ENCODE measurements at places on chromosomes 16 and 17.

DNA sequence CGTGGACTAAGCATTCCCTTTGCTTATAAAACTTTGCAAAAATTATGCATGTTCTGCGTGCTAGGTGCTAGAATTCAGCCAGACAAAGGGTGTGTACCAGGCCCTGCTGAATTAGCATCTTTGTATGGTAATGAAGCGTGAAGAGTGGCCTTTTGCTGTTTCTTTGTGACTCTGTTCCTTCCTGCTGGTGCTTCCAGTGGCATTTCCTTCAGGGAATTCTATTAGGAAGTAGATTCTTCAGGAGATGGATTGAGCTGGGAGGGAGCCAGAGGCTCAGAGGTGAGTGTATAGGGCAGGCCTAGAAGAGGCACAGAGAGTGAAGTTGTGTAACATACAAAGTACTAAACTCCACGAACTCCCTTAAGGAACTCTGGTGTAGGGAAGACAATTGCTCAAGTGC lies 73.9 kb upstream of the ASIC2 start:
- no peak for DNase-seq

GRCh38 chr16:58035356-58036170 lies 10.0 kb downstream of the MMP15 start:
- DNase-seq: no peak

GRCh38 chr17:8345052-8345690 lies 5.5 kb downstream of the ODF4 start:
- DNase-seq: no peak

DNA sequence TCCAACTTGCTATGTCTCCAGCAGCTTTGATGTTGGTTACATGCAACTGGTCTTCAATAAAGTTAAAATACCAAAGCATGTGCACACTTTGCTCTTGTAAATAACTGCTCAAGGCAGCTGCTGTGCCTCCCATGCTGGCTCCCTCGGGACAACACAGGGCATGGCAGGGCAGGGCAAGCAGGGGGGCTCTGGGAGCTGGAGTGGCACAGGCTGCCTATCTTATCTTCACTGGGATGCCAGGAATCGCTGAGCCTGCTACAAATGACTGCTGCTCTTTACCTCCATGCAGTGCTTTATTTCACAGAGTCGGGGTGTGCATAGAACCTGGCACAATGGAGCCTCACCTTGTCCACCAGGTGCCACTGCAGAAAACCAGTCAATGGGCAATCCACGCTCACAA lies 21.8 kb downstream of the PEMT start:
- DNase-seq: no peak

- no peak for DNase-seq
Measured at GRCh38 chr17:19368229-19368628, 5.7 kb upstream of the B9D1 start.

DNA sequence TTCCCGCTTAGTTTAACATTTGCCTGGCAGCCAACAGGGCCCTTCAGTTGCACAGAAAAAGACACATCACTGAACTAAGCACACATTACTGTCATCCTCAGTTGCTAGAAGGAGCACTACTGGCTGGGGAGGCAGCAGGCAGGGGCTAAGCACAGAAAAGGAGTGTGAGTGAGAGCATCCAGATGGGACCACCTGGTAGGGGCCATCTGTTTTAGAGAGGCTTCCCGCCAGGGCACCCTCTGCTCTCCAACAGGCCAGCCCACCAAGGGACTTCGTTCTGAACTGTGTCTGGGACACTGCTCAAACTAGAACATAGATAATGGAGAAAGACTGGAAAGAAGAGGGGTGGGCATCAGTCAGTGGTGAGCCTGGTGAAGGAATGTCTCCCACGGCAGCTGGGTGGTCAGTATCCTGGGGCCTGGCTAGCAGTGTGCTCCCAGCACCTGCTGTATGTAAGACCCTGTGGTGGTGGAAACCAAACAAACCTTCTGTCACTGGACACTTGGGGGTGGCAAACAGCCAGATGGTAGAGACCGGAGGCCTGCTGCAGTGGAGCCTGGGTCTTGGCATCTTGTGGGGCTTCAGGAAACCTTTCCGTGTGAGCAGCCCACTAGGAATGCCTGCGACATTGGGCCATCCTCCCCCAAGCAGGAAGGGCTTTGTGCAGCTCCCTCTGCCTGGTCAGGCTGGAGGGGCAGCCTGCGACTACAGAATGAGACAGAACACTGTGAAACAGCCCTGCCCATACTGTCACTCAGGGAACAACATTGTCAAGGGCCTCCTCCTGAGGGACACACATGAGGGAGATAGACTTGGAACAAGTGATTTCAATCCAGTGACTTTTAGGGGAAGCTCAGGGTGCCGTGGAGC lies 12.8 kb upstream of the RANGRF start:
- DNase-seq: no peak

GRCh38 chr17:39626171-39627046 lies at the start of gene PPP1R1B:
Gene PPP1R1B (plus strand): TSS chr17:39626952. CDS start chr17:39627393, 441 bp downstream.
- no peak for DNase-seq

GRCh38 chr17:7440113-7440833 lies 961 bp downstream of the FGF11 start:
- peak; percentile 66 for DNase-seq

DNA sequence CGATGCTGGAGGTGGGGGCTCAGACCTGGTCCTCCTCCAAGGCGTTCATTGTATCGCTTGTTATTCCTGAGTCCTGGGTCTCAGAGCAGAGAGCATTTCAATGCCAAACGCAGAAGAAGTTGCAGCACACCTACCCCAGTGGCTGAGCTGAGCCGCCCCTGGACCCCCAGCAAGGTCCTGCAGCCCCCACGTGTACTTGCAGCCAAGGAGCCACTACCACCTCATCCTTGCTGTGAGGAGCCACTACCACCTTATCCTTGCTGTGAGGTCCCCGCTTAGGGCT lies 13.5 kb downstream of the PLLP start:
- no peak for DNase-seq

Data from HTR-8/SVneo (cell line).